Panc1 (cell line): ENCODE measurements at places on chromosomes 12 and 14.

DNA sequence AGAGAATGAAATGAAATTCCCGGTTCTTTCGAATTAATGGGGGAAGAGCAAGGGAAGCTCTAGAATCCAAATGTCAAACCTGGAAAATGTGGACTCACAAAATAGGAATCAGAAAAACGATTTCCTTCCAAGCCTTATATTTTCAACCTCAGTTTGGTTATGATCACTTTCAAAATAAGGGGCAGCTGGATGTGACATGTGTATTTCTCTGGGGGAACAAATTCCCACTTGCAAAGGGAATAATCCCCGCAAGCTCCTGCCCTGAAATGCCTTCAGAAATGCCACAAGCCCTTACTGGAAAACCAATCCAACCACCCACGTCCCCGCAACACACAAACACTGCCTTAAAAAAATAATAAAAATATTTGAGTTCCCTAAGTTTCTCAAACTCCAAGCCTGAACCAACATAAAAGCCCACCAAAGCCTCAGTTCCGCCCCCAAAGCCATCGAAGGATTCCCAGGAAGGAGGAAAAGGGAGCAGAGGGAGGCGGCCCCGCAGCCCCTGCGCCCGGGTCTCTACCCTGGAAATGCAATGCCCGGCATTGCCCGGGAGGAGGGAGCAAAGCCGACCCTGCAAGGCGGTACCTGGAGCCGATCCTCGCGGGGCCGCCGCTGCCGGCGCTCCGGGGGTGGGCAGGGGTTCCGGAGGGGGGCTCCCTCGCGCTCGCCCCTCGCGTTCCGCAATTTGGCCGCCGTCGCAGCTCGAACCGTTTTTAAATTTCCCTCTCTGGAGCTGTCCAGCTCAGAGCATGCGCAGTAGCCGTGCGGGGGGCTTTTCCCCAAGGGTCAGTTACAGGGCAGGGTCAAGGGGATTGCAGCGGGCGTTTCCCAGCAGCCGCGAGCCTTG is at the start of gene FOXN4:
TSS of gene FOXN4 (minus strand) at position 751 of the 847 bp plus-strand sequence. CDS start 963 bp downstream, outside the sequence.
- DNase-seq = no peak

DNA sequence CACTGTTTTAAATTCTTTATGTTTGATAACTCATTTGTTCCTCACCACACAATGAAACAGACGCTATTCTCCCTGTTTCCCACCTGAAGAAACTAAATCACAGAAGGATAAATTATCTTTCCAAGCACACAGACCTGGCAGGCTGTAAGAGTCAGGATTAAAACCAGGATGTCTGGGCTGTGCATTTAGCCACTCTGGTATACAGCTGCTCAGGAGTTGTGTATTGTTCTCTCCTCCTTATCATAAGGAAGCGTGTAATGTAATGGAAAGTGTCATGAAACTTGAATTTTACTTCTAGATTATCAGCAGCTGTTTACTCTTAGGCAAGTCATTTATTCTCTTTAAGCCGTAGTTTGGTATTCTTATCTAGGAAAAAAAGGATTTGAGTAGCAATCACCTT is 154.8 kb upstream of the LRIG3 start:
- no peak for DNase-seq

DNA sequence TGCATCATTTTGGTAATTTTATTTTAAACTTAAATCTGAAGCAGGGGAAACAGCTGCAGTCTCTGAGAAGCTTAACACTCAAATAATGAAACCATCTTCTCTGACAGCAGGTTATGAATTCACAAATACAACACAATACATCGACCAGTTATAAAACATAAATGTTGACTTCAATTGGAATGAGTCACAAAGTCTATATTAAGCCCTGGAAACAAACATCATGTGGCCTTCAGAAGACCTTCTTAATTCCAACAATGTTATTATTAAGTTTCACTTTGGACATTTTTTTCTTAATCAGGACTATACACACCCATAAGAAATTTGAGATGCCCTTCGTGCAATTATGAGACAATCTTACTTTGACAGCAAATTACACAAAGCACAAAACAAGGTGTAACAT is 68.9 kb downstream of the CEP128 start:
- DNase-seq = no peak

DNA sequence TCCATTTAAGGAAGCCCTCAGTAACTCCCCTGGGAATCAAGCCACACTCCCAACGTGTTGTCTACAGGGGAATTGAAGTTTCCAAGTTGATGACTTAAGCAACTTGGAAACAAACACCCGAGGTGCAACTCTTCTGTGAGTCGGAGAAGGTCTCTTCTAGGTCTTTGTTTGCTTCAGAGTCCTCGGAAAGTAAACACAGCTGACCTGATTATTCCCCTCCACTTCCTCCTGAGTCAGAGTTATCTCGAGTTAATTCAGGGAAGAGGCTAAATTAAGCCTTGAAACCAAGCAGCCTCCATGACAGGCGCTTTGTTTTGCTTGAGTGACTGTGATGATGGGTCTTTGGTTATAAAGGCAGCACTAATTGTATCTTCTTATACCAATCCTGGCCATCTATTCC is 41.8 kb downstream of the TUNAR start:
- DNase-seq = no peak

- DNase-seq = no peak
These were observed 78.7 kb downstream of the HECTD1 start for GRCh38 chr14:31128601-31129526.

DNA sequence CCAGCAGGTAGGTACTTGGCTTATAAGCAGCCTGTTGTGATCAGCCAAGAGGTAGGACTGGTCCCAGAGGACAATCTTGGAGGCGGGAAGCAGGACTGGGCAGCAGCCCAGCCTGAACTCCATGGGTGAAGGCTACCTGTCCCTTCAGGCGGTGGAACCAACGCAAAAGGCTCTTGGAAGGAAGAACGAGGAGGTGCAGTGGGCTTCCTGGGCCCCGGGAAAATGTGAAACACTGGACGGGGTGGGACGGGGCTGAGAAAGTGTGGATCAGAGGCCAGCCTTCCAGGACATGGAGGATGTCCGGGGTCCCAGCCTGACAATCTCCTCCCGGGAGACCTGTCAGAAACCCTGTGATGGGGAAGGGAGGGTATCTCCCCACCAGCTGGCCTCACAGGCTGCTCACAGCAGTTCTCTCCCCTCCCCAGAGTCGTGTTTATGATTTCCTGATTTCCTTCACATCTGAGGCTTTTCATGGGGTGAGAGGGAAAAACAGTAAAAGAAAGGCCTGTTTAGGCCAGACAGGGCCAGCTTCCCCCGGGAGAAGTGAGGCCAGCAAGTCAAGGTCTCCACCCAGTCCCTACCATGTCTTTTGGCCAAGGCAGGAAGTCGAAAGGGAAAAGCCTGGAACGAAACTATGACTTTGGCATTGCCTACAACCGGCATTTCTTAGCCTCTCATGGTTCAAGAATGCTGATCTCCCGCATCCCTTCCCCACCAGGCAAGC is 11.3 kb downstream of the CMKLR1 start:
- DNase-seq = no peak

DNA sequence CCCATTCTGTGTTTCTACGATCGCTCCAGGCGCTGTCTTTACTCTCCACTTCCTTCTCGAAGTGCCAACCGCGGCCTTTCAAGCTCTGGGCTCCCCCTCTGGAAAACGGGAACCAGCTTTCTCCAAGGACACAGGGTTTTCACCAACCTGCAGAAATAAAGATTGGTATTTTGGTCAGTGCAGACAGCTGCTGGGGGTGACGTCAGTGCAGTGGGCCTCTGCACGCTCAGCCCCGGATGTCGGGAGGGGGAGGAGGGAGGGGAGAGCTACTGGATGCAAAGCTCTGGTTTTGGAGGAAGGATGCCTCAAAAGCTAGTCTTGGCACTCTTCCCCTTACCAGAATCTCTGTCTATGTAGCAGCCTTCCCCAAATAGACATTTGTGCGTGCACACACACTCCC is 19.9 kb downstream of the HRK start:
- DNase-seq = no peak

DNA sequence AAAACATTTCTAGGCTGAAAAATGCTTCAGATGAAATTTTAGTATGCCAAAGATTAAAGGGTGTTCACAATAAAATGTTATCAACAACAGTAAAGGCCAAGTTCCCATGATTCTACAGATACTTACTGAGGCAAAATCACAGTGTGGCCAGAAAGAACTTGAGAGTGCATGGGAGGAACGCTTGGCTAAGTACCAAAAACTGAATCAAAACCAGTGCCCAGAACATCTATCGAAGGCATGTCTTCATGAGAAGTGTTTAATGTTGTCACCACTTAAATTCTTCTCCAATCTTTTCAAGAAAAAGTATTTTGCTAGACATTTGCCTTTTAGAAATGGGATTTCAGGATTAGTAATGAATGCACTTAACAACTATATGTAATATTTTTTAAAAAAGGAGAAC is 41.5 kb downstream of the KIF21A start:
- DNase-seq = no peak

GRCh38 chr14:95468448-95469133 is 47.9 kb downstream of the SYNE3 start:
- DNase-seq = no peak

- DNase-seq = no peak
These were observed 260.6 kb upstream of the GARIN6 start for GRCh38 chr12:99386907-99387306.

GRCh38 chr12:21323736-21324135 is 11.0 kb downstream of the SLCO1A2 start:
- no peak for DNase-seq

DNA sequence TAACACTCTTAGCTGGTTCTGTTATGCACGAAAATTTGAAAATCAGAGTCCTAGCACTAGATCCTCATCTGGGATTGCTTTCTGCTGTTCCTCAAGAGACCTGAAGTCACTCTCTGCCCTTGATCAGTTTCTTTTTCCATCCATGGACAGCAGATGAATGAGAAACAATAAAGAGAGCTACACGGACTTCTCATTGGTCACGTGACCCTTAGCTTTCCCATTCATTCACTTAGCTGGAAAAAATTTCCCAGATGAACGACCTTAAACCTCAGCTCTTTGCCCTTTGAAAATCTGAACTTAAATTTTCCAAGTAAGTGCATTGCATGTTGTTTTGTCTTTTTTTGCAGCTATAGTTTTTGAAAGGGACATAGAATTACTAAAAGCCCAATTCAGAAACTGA is 27.2 kb upstream of the RGS6 start:
- DNase-seq = no peak

GRCh38 chr12:29771786-29772185 is 12.0 kb downstream of the TMTC1 start:
- DNase-seq = no peak

- no peak for DNase-seq
These were observed 6.6 kb downstream of the ERBB3 start for GRCh38 chr12:56086608-56087007.

DNA sequence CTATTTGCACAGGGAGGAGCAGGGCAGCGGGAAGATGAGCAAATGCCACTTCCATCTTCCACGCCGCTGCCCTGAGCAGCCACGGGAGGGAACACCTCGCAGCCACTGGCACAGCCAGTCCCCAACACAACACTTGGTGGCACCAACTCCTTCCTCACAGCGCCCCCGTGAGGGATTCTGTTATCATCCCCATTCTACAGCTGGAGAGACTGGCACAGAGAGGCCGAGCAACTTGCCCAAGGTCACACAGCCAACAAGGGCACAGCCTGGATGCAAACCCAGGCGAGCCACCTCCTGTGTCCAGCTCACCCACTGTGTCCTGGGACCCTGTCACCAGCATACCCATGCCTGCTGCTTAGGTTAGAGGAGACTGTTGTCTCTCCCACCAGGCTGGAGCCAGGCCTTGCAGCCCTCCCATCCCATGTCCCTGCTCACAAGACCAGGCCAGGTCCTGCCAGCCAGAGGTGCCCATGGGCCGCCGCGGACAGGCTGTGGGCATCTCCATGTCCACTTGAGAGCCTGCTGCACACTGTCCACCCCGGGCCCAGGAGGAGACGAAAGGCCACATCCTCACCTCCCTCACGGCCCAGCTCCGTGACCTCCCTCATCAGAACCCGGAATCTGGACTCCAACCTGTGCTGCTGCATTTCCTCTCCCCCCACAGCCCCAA is 57.0 kb downstream of the NCOR2 start:
- no peak for DNase-seq

GRCh38 chr12:46535907-46536306 is 163.3 kb upstream of the SLC38A2 start:
- no peak for DNase-seq

- no peak for DNase-seq
These were observed 350.7 kb downstream of the TMEM132D start for GRCh38 chr12:129552996-129553750.

DNA sequence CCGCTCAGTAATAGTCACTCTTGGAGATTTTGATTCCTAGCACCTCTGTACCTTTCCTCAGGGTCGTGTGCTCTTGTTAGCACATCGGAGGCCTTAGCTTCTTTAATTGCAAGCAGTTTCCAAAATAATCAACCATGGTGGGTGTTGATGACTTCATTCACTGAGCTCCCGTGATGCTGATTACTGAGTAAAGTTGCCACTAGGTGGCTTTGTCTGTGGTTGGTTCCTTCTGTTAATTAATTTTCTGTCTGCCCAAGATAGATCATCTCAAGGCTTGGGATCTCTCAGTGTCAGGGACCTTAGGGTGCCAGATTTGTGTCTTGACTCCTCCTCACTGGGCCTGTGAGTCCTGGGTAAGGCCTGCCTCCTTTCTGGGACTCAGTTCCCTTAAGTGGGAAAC is 54.3 kb downstream of the PTPN11 start:
- no peak for DNase-seq

- DNase-seq = no peak
These were observed 32.0 kb downstream of the DDX11 start for GRCh38 chr12:31105668-31106067.

DNA sequence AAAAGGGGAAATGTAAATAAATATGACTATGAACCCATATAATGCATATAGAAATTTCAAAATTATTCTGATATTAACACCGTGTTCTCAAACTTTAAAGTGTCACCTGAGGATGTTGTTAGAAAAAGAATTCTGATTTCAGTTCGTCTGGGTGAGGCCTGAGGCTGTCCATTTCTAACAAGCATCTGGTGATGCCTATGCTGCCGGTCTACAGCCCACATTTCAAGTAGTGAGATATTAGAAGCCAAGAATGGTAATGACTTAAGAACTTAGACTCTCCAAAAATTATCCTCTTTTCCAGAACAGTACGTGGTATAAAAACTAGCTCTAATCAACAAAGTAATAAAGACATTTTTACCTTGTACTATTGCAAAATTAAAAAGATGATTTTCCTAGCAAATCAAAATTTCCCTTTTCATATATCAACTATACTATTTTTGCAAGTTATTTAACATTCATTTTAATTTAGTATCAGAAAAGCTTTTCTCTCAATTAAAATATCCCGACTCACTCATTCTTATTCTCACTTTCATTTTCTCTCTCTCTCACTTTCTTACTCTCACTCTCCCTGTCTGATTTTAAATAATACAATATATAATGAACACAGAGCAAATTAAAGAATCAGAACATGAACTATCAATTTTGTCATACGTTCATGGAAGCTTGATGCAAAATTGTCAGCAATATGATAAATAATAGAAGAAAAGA is 35.0 kb downstream of the PIK3C2G start:
- DNase-seq = no peak

GRCh38 chr14:35051796-35052195 is 5.7 kb downstream of the FAM177A1 start:
- DNase-seq = no peak

GRCh38 chr14:103109535-103110441 is 13.5 kb upstream of the TNFAIP2 start:
- no peak for DNase-seq
